ENCODE measurements at places on chromosomes 2 and 18.

DNA sequence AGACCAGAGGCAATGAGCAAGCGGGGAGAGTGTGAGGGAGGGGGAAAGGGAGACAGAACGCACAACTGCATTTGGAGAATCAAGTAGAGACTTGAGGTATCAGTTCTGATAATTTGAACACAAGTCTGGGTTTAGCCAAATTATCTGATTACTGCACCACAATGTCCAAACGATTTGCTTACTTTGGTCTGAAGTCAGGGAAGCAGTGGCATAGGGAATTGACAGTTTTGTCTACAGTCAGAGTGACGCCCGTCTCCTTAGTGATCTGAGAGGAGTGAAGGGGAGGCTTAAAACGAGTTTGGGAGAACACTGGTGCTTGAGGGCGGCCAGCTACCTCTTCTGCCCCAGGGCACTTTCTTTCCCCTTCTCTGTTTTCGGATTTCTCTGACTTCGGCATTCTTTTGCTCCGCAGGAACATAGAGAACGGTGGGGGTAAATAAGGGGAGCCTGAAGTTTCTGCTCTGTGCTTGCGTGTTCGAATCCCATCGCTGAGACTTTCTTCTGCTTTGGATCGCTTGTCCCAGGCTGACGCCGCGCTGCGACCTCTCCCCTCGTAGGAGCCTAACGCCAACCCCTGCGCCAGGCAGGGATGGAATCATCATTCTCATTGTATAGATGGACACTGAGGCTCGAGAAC lies 2.9 kb upstream of the DLX2 start:
- DNase-seq, result no peak

- DNase-seq, result no peak
Observed at GRCh38 chr2:226970362-226970761, 134.5 kb downstream of the RHBDD1 start.

GRCh38 chr2:46525522-46526155 lies 46.3 kb downstream of the TMEM247 start:
- DNase-seq, result no peak

GRCh38 chr2:223217373-223217772 lies 165.4 kb downstream of the KCNE4 start:
- DNase-seq, result no peak

GRCh38 chr2:46651363-46652099 lies 172.2 kb downstream of the TMEM247 start:
- DNase-seq, result no peak

DNA sequence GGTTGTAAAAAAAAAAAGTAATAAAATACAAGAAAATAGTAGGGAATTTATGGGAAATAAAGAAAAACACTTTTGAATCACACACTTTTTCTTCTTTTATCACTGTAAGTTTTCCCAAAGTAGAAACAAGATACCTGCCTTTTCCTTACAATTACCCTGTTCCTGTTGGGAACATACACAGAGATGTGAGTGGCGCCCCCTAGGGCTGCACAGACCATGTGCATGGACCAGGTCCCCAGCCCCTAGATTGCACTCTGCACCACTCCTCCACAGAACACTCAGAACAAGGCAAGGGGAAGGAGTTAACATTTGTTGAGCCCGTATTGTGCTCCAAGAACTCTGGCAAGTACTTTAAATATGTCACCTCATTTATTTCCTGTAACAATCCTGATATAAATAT lies 118.7 kb upstream of the NRP2 start:
- DNase-seq, result no peak

DNA sequence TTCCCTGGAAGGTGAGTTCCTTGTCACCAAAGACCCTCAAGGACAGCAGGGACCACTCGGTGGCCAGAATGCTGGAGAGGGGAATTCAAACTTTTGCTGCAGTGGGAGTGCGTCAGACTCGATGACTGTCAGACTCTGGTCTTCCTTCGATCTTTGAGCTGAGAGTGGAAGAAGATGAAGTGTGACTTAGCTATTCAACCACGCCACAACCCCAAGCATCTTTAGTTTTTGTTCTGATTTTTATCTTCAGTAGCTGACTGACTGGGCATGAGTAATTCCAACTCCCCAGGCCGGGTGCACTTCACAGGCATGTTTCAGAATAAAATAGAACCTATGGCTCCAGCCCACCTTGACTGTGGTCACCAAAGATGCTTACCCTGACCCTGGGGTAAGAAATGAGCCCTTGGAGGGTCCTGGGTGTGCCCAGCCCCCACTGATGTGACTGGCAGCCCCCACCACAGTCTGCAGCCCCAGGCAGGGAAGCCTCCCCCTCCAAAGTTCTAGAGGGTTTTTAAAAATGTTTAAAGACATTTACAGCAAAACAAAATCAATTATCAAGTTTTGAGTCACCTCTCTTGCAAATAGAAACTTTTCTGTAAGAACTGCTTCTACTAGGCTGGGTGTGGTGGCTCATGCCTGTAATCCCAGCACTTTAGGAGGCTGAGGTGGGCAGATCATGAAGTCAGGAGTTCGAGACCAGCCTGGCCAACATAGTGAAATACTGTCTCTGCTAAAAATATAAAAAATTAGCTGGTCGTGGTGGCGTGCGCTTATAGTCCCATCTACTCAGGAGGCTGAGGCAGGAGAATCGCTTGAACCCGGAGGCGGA lies 24.9 kb upstream of the YWHAQ start:
- DNase-seq, result no peak

GRCh38 chr18:63054901-63055584 lies 264.5 kb downstream of the BCL2 start:
- no peak for DNase-seq

GRCh38 chr2:181364492-181365170 lies 92.6 kb upstream of the ITGA4 start:
- DNase-seq, result no peak

GRCh38 chr2:168453404-168453803 lies 2.7 kb upstream of the CERS6 start:
- DNase-seq, result no peak

DNA sequence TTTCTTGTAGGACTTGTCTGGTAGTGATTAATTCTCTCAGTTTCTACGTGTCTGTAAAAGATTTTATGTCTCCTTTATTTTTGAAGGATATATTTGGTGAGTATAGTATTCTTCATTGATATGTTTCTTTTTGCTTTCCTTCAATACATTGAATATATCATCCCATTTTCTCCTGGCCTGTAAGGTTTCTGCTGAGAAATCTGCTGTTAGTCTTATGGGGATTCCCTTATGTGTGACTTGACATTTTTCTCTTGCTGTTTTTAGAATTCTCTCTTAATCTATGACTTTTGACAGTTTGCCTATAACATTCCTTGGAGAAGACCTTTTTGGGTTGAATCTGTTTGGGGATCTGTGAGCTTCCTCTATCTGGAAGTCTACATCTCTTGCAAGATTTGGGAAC lies 281.0 kb upstream of the MEIS1 start:
- no peak for DNase-seq

GRCh38 chr2:624551-625347 lies 52.5 kb downstream of the TMEM18 start:
- no peak for DNase-seq

Measured in spinal cord (tissue), 10 donors.